ENCODE measurements at places on chromosomes 13 and 19.

GRCh38 chr19:17234911-17235299 is 8.9 kb downstream of the OCEL1 start:
- peak; percentile 59 for DNase-seq

GRCh38 chr13:48214519-48215121 is 18.4 kb upstream of the ITM2B start:
- DNase-seq, result no peak

DNA sequence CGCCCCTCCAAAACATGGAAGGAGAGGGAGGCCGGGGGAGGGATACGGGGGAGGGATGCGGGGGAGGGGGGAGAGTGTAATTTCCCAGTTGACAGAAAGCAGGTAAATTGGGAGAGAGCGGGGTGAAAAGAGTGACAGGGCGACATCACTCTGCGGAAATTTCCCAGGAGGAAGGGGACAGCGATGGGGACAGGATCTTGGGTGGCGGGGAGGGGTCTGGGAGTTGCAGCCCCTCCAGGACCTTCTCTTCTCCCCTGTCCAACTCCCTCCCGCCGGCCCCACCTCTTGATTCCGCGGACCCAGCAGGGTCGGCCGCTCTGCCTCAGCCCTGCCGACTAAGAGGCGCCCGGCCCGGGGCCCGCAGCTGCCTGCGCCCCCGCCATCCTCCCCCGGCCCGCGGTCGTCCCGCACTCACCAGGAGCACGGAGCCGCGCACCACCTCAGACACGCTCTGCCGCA is 108.0 kb upstream of the DOCK9 start:
- DNase-seq, result no peak

GRCh38 chr13:24984134-24984533 is 111.8 kb upstream of the PABPC3 start:
- no peak for DNase-seq

- DNase-seq, result no peak
These were observed 25.0 kb downstream of the GRIN2D start for GRCh38 chr19:48418317-48419064.

DNA sequence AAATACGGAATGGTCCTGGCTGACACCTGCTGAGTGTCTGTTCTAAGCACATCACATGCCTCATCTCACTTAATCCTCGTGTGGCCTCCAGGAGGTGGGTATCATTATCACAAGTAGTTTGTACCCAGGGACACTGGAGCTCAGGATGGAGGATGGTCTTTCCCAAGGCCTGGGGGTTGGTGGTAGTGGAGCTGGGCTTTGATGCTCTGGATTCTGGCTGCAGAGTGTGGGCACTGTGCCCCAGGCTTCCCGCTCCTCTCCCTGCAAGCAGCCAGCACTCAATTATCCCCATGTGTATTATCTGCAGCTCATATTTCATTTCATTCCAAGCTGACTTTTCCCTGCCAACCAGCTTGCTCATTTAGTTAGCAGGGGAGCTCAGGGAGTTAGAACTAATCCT is 52.1 kb downstream of the SIAH3 start:
- no peak for DNase-seq

- DNase-seq, result no peak
These were observed 55.7 kb downstream of the MRPL57 start for GRCh38 chr13:21232196-21232595.

- DNase-seq, result no peak
These were observed 652.1 kb upstream of the GPC6 start for GRCh38 chr13:92574499-92574898.

DNA sequence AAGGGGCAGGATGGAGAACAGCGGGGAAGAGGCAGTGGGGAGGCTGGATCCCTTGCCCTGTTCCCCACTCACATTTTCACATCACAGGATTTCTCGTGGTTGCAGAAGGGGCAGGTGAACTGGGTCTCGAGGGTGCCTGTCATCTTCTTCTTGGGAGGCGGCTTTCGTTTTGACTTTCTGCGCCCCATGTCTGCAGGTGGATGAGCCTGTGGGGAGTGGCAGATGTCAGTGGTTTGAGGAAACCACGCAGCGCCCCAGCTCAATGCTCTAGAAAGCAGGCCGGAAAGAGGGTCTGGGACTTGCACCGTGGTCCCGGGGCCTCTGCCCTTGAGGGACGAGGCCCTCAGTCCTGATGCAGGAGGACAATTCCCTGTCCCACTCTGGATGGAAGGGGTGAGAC is 4.9 kb downstream of the ELOF1 start:
- no peak for DNase-seq

DNA sequence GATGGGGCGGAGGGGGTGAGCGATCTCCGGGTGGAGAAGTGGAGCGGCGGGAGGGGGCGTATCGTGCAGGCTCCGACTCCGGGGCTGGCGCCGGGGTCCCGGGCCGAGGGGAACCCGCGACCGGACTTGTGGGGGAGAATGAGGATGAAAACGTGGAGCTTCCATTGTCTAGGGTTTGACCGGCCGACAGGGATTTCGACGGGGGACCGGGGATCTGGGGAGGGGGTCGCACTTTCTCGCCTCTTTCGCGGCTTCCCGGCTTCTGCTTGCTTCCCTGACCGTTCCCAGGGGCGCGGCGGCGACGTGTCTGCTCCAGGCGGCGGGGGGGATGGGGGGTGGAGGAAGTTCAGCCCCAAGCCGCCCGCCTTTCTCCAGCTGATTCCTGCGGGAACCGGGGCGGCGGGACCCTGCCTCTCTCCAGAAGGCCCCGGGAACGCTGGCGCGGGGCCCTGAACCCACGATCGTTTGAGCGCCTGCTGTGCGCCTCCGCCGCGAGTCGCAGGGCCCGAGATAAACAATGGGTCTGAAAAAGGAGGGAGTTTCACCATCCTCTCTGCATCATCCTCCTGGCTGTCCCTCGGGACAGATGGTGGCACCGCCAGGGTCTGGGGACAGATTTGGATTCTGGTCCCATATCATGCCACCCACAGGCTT is 790 bp downstream of the TPM4 start:
- DNase-seq, result peak; percentile 50

GRCh38 chr19:16326401-16327168 is 2.0 kb downstream of the KLF2 start:
- DNase-seq, result peak; percentile 19

DNA sequence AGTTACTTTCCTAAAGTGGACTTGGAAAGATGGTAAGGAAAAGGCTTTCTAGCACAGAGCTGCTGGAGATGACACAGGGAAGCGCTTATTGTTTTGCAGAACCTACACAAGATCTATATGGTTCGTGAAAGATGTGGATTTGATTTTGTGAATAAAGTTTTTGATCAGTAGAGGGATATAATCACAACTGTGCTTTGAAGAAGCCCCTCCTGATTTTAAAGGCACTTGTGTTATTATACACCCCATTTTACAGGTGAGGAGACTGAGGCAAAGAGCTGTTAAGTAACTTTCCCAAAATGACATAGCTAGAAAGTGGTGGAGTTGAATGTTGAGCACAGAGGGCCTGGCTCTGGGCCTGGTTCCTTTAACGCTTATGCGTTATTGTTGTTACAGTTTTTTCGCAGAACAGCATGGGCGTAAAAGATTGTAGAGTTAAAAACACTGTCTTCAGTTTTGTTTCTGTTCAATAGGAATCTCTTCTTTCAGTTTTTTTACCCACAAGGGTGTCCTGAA is 1.4 kb downstream of the TDRD3 start:
- no peak for DNase-seq

GRCh38 chr13:25881971-25882451 is 169.8 kb downstream of the SHISA2 start:
- peak; percentile 50 for DNase-seq

DNA sequence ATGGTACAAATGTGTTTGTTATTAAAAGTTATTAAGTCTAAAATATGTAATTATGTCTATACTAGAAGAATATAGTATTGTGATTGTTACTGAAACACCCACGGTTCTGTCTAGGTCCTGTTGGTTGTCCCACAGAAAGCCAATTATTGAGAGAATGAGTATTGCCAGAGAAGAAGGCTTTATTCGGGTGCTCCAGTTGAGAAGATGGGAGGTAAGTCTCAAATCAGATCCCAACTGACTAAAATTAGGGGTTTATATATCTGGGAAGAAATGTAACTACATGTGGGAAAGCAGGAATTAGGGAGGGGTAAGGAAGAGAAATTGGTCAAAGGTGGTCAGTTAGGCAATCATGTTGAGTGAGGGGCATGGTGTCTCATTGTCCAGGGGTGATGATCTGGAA is 798.4 kb downstream of the PCDH17 start:
- no peak for DNase-seq

- DNase-seq, result no peak
These were observed 322 bp downstream of the ZNF558 start for GRCh38 chr19:8831832-8832131.

DNA sequence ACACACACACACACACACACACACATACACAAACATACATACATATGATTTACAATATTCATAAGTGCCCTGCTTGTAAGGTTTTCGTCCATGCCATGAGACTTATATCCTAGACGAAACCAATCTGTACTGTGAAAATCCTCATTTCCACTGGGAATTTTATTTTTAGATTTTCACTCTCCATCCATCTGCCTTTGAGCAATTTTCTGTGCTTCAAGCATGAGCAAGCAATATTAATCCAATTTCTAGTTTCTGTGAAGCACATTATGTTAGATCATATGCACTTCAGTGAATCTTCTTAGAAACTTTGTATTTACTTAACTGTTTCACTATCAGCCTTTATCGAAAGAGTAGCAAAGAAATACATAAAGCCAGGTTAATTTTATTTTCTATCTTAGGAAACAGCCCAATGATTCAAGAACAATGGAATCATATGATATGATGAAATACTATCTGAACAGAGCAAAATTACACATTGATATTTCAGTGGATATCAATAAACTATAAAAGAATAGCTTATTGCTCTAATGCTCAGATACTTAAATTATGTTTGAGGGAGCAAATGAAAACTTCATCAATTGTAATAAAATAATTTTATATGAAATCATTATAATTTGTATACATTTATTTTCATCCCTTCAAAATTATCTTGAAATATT is 1100.7 kb upstream of the MIR17HG start:
- no peak for DNase-seq

GRCh38 chr13:51297556-51297955 is 41.9 kb upstream of the SERPINE3 start:
- no peak for DNase-seq

GRCh38 chr19:58356766-58357480 is 3.6 kb upstream of the A1BG start:
- DNase-seq, result no peak

DNA sequence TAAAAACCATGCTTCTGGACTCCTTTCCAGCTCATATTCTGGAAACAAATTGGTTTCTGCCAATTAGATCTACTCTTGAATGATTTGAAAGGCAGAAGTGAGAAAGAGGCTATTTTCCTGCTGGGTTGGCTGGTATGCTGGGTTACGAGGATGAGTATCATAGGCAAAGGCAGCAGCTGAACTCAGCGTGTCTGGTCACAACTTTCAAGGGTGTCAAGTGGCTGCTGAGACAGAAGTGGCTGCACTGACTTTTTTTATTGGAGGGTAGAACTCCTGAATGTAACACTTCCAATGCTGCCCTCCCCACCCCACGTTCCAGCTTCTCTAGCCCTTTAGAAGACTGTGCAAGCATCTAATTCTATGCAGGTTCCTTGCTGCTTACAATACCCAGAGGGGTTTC is 8.3 kb upstream of the DZIP1 start:
- no peak for DNase-seq

DNA sequence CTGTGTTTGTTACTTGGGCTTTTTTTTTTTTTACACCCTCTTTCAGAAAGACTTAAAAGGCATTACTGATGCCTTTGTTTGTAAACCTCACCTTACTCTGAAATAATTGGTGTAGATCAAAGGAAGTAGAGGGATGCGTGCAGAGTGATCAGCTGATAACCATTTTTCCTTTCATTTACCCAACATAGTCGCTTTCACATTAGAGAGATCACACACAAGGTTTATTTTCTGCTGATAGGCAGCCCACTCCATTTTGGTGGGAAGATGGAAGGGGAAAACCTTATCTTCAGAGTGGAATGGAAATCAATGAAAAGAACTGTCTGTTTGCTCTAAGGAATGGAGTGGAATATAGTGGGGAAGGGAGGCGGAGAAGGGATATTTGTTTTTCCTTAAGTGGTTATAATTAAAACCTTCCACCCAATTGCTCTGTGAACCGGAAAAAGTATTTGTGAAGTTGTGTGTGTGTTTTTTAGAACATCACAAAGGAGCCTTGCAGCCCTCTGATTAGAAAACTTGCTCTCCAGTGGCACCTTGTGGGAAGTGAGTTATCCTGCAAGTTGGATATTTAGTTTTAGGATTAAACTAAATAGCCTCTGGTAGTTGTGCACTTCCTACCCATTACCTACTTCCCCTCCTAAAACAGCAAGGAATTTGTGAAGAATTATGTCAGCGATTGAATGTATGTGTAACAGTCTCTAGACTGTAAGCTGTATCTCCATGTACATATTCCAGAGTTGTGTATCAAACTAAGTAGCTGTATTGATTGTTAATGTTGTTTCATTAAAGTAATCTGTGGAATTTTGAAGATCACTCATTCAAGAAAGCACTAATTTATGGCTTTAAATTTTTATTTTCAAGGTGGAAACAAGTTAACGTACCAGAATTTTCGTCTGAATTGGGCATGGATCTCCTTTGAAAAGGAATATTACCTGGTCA is 76.8 kb downstream of the FREM2 start:
- peak; percentile 38 for DNase-seq

- DNase-seq, result no peak
These were observed 8.9 kb upstream of the SLC15A1 start for GRCh38 chr13:98761126-98761985.

GRCh38 chr13:110863685-110864084 is 51.2 kb downstream of the ANKRD10 start:
- no peak for DNase-seq

DNA sequence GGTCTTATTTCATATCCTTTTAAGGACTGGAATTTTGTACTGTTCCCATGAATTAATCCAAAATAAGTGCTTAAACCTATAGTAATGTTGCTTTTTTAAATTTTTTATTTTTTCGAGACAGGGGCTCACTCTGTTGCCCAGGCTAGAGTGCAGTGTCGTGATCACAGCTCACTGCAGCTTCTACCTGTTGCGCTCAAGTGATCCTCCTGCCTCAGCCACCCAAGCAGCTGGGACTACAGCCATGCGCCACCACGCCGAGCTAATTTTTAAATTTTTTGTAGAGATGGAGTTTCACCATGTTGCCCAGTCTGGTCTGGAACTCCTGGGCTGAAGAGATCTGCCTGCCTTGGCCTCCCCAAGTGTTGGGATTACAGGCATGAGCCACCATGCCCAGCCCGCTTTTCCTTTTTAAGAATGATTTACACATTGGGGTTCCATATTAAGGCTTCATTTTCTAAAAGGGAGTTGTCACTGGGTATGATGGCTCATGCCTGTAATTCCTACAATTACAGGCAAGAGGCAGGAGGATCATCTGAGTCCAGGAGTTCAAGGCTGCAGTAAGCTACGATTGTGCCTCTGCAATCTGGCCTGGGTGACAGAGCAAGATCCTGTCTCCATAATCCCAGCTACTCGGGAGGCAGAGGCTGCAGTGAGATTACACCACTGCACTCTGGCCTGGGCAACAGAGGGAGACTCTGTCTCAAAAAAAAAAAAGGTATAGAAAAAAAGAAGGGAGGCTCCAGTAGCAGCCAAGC is 28.3 kb upstream of the AKT2 start:
- no peak for DNase-seq

- no peak for DNase-seq
These were observed 24.7 kb upstream of the EIF3G start for GRCh38 chr19:10144361-10144760.

- peak; percentile 63 for DNase-seq
These were observed 2.4 kb upstream of the ARGLU1 start for GRCh38 chr13:106570299-106570852.
